ENCODE measurements at places on chromosomes 1 and 21. TPM values are rescaled to one million over a fixed set of nuclear protein-coding genes. Genes with fewer than 3 reads are reported as not detected.
A peak's percentile ranks its signal among the peaks of the same experiment; 100 is the strongest.

ZFP69B gene
- 7.4 TPM for total RNA-seq

SAMD11 gene
- 0.12 TPM for total RNA-seq

TMEM82 gene
- 0.49 TPM for total RNA-seq

DNAJC6 gene
- total RNA-seq: 2.3 TPM

UMODL1 gene
- total RNA-seq: 0.39 TPM

CELSR2 gene
- 3.1 TPM for total RNA-seq

PODN gene
- total RNA-seq: not detected

USH2A gene
- total RNA-seq: not detected

FBXO44 gene
- 30.3 TPM for total RNA-seq

- no peak for DNase-seq
These were observed 54.3 kb upstream of the SERBP1 start for GRCh38 chr1:67484492-67484891.

DNA sequence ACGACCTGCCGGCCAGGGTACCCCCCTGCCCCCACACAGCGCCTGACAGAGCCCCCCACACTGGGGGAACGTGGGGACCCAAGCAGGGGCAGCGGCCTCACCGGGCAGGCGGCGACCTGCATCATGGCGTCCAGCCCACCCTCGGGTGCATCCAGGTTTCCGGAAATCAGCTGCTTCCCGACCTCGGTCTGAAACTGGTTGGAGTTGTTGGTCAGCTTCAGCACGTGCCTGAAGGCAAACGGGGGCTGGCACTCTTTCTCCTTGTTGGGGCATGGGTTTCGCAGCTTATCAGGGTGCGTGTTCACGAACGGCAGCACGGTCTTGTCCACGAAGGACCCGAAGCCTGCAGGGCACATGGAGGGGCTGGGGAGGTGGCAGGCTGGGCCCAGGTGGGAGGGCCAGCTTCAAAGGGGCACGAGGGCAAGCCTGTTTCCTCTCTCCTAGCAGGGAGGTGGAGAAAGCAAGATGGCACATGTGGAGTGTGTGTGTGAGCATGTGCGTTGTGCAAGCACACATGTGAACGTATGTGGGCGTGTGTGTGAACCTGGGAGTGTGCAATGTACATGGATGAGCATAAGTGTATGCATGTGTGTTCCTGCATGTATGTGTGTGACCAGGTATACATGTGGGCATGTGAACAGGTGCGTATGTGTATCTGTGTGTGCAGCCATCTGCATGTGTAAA, 19.2 kb downstream of the ITGB2 start:
- no peak for DNase-seq

DNA sequence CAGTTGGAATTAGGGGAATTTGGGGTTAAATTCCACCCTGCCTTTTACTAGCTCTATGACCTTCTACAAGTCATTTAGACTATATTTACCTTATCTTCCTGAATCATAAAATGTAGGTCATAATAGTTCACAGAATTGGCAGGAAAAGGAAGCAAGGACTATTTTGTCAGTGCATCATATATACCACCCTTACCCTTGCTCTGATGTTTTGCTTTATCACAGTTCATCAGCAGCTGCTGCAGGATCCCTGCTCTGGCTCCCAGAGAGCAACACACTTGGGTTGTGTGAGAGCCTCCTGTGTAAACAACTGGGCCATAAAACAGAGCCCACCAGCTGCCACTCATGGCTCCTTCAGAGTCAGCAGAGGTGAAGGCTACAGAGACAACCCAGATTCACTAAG, 631.6 kb upstream of the CAMK1G start:
- DNase-seq: no peak

GRCh38 chr1:50796272-50796671, 163.8 kb downstream of the FAF1 start:
- DNase-seq: no peak

GRCh38 chr1:82722608-82723007, 921.9 kb downstream of the ADGRL2 start:
- DNase-seq: no peak

- DNase-seq: no peak
These were observed 44.3 kb downstream of the C8B start for GRCh38 chr1:56921479-56921878.

GRCh38 chr1:26471498-26472319, 531 bp upstream of the HMGN2 start:
- DNase-seq: peak; percentile 35

GRCh38 chr1:43199093-43199726, 27.1 kb downstream of the CFAP57 start:
- DNase-seq: peak; percentile 20

DNA sequence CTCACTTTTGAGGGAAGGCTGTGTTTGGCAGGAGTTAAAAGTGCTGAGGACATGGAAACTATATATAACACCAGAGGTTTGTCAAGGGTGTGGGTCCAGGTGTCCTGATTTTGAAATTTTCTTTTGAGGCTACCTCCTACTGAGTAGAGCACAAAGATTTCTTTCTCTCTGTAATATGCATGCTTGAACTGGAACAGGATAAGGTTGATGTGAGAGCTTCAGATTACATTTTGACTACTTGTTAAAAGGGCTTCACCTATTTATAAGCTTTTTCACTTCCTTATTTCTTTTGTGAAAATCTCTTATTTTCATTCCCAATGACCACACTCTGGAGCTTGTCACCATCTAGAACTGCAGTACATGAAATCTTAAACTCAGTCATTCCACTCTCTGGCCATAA, 59.8 kb upstream of the PLA2G4A start:
- DNase-seq: no peak

DNA sequence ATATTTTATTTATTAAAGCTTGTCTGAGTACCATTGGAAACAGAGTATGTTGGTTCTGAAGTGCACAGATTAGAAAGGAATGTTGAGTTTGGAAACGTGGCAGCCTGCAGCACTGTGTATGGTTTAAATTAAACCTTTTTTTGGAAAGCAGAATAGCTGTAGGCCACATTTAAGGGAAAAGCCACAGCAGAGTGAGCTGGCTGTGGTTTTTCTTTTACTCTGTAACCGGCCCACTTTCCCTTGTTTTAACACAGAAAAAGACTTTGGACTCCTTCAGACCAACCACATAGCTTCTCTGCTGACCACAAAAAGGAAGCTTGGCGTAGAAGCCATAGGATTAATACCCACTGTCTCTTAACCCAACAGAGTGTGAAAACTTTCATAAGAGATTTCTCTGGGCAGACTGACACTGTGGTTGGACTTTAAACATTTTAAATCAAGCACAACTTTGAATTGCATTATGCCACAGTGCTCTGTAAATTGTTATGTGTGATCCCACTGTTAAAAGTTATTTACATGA, 75.2 kb downstream of the NFIA start:
- no peak for DNase-seq

- peak; percentile 81 for DNase-seq
These were observed 5.0 kb downstream of the SRARP start for GRCh38 chr1:16009030-16009460.

GRCh38 chr1:1302951-1303509, 4.7 kb downstream of the ACAP3 start:
- DNase-seq: no peak

DNA sequence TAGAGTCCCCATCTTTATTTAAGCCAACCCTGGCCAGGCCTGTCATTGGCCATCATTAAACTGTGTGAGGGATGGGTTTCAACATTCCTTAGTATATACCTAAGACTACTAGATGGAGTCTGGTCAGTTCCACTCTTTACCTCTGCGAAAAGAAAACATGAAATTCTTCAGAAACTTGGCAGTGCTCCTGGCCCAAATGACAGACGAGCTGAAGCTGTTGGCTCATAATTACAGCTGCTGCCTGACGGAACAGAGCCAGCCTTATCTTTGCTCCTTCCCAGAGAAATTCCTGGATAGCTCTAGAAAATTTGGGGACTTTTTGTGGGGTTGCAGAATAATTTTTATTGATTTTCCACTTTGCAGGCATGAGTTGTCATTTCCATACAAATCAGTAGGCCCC, 30.4 kb downstream of the NPHS2 start:
- no peak for DNase-seq

DNA sequence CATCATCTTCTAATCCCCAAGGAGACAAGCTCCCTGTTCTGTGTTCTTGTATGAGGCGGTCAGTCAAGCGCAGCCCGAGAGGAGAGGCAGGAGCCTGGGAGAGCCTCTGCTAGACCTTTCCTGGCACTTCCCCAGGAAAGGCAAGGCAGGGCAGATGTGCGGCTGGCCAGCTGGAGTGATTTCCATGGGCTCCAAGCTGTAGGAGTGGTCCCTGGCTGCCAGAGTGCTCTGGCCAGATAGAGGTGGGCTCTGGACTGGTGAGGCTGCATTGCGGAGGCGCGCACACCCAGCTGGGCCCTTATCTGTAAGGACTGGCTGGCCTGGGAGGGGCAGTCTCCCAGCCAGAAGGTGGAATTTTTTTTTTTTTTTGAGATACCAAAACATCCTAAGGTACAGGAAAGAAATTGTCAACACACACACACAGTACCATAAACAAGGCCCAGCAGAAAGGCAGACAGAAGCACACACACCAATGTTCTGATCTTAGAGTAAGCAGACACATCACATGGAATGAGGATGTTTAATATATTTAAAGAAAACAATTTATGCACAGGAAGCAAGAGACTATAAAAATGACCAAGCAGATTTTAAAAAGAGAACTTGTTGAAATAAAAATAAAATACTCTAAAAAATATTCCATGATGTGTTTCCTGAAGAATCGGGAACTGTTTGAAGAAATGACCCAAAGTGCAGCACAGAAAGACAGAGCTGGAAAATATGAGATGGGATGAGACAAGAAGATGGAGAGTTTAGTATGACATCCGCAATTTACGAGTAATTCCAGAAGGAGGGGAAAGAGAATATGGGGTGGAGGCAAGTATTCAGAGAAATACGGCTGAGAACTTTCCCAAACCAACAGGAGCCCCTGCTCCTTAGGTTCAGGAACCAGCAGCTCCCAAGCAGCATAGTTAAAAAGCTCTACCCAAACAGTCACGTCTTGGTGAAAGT, 13.4 kb downstream of the IBA57 start:
- DNase-seq: no peak

DNA sequence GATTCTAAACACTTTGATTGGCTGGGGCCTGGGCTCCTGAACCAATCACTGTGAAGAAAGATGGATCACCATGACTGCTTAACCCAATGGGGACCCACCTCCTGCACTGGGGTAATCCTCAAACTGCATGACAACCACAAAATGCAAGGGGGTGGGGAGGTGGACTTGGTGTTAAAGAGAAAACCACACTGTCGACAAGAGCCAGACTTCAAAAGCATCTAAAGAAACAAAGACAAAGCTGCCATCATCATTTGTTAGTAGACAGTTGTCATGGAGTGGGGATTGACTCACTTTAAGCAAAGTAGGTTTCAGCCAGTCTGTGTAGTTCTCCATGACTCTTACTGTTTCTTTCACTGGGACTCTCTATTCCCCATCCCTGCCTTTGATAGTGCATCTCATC, 433.8 kb downstream of the PLPP3 start:
- DNase-seq: no peak

GRCh38 chr1:209621286-209621685, 30.9 kb downstream of the LAMB3 start:
- no peak for DNase-seq

DNA sequence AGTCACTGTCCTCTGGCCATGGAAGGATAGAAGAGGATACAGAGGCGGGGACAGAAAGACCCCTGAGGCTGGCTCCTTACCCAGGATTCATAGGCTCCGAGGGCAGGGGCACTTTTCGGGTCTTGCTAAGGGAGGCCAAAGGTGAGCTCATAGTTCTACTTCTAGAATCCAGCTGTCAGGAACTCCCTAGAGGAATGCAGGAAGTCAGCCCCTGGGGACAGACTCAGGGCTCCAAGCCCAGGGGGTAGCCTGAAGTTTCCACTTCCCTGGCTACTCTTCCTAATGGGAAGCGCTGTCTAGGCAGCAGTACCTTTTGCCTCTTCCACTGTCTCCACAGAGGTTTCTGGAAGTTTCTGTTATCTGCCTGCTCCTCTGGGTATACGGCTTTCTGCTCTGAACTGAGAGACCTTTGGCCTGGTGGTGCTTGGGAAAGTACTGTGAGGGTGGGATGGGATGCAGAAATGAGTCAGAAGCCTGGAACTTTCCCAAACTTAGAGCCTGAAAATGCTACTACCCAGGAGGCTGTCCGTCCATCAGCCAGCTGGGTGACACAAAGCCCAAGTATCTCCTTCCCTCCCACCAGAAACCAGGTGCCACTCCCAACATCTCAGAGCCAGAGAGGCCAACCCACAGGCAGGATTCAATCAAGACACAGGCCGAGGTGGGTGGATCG, 3.6 kb downstream of the UBXN11 start:
- DNase-seq: no peak

- DNase-seq: no peak
These were observed 55.2 kb downstream of the SYT14 start for GRCh38 chr1:209993061-209993830.

DNA sequence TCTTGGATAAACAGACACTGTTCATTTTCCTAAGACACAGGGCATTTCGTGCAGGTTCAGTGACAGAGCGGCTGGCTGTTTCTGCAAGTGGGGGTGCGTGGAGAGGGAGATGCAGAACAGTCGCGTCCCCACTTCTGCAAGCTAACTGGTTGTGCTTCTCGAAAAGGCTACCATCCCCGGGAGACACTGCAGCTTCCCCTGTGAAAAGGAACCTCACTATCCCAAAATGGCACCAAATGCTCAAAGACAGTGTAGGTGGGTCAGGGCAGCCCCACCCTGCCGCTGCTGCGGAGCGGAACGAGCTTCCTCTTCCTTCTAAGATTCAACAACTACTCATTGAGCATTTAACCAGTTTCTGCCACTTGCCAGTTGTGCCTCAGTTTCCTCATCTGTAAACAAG, 19.2 kb upstream of the BACE2 start:
- no peak for DNase-seq

GRCh38 chr1:233045588-233045987, 95.2 kb downstream of the NTPCR start:
- no peak for DNase-seq

DNA sequence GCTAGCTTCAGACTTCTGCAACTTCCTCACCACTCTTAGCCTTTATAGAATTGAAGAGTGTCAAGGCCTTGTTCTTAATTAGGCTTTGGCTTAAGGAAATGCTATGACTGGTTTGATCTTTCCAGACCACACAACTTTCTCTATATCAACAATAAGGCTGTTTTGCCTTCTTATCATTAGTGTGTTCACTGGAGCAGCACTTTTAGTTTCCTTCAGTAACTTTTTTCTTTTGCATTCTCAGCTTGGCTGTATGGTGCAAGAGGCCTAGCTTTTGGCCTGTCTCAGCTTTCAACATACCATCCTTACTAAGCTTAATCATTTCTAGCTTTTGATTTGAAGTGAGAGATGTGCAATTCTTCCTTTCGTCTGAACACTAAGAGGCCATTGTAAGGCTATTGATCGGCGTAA, 8.6 kb downstream of the PRKACB start:
- no peak for DNase-seq

GRCh38 chr1:145901312-145902021, 8.4 kb downstream of the ITGA10 start:
- DNase-seq: no peak

DNA sequence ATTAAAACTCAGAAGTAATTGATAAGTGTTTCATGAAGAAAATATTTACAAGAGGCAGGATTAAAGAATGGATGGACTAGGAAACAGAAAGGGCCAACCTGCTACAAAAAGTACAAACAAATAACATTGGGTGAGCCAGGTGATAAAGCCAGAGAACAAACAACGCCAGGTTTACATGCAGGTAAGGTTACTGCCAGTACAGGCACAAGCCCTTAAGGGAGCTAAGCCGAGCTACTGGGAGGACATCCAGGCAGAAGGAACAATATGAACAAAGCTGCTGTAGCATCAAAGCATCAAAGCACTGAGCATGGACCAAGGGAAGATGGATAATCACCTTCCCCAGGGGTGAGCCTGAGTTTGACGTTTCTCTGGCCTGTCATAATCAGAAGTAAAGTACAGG, 380.7 kb downstream of the SEC16B start:
- no peak for DNase-seq

- DNase-seq: no peak
These were observed 6.7 kb downstream of the GADD45A start for GRCh38 chr1:67691712-67692111.

GRCh38 chr1:45134461-45134873, 71.9 kb downstream of the ZSWIM5 start:
- DNase-seq: no peak

All from activated T-cell treated with anti-CD3 and anti-CD28 coated beads, Interleukin-2, amount 50 U/mL, for 72 hours (primary cell).